CD14-positive monocyte (primary cell): ENCODE measurements at places on chromosomes 6 and 20.

GRCh38 chr20:42678895-42679294 is 510.8 kb downstream of the PTPRT start:
- no peak for DNase-seq

DNA sequence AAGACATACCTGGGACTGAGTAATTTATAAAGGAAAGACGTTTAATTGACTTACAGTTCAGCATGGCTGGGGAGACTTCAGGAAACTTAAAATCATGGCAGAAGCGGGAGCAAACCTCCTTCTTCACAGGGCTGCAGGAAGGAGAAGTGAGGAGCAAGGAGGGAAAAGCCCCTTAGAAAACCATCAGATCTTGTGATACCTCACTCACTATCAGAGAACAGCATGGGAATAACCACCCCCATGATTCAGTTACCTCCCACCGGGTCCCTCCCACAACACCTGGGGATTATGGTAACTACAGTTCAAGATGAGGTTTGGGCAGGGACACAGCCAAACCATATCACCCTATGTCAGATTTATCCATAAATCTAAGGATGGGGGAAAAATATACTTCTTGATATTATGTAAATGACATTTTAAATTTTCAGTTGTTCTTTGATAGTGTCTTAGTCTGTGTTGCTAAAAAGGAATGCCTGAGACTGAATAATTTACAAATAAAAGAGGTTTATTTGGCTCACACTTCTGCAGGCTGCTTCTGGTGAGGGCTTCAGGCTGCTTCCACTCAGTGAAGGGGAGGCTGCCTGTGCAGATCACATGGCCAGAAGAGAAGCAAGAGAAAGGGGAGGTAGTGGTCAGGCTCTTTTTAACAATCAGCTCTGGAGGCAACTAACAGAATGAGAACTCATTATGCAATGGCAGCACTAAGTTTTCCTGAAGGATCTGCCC is 1.2 kb upstream of the MCM9 start:
- no peak for DNase-seq

DNA sequence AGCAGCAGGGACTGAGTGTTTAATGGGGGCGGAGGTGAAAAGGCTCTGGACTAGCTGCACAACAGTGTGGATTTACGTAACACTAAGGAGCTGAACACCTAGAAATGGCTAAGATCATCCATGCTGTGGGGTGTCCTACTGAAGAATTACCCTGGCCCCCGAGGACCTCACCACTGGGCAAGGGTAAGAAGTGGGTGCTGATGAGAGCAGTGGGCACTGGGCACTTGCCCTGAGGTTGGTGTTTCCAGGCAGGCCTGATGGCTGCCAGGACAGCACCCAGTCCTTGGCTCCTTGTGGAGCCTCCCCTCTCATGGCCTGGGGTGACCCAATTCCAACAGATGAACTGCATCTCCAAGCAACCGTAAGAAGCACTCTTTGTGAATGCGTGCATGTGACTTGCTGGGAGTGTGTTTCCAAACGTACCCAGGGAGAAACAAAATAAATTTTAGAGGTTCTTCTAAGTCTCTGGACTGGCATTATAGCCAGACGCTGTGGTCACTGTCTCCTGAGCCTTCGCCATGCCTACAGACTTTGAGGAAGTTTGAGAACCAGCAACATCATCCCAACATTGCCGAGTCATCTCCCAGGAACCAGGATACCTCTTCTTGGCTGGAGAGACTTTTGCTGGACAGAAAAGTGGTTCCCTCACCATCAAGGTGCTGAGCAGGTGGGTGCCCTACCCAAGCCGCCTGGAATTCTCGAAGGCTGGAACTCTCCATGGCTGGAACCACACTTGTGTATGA is 245.9 kb downstream of the ERMARD start:
- DNase-seq, result peak; percentile 90

DNA sequence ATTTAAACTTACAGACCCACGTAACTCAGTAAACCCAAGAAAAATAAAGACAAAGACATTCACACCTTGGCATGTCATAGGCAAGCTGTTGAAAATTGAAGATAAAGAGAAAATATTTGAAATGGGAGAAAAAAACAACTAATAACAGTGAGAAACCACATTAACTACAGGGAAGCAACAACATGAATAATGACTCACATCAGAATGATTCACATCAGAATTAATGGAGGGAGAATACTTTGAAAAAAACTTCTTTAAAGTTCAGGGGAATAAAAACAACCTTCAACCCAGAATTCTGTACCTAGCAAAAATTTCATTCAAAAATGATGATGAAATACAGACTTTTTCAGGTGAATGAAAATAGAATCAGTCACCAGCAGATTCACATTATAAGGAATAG is 32.9 kb upstream of the SLC22A3 start:
- DNase-seq, result no peak

- no peak for DNase-seq
Observed at GRCh38 chr6:116190550-116190949, 63.3 kb downstream of the TSPYL4 start.

DNA sequence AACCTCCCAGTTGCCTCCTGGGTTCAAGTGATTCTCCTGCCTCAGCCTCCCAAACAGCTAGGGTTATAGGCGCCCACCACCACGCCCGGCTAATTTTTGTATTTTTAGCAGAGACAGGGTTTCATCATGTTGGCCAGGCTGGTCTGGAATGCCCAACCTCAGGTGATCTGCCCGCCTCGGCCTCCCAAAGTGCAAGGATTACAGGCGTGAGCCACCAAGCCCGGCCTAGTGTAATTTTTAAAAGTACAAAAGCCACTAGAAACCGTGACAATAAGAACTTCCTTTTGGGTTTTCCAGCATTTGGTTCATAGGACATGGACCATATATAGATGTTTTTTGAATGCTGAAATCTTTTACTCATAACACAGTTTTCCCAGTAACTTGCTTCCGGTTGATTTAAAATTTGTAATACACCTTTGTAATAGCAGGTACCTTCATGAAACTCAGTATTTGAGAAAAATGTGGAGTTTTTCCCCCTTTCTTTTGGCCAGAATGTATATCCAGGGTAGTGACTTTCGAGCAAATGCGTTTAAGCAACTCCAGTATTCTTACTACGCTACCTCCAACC is 467 bp downstream of the PXT1 start:
- no peak for DNase-seq

- no peak for DNase-seq
Observed at GRCh38 chr6:134642279-134642678, 307.6 kb downstream of the ALDH8A1 start.

DNA sequence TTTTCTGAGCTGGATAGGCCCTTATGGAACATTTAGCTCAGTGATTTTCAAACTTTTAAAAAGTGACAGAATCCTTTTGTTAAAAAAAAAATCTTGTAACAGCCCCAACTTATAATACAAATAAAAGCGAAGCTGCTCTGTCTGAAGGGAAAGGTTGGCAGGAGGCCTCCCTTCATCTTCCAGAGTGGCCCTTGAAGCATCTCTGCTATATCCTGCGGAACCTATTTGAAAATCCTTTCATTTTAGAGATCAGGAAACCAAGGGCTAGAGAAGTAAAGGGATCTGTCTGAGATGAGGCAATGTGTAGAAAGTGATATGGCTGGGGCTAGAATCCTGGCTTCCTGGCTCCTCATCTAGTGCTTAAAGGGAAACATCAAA is 107.8 kb downstream of the UBE3D start:
- DNase-seq, result no peak

GRCh38 chr20:23146857-23147637 is 60.9 kb upstream of the CD93 start:
- DNase-seq, result peak; percentile 39

GRCh38 chr6:116564921-116565872 is 6.1 kb upstream of the RWDD1 start:
- DNase-seq, result no peak

DNA sequence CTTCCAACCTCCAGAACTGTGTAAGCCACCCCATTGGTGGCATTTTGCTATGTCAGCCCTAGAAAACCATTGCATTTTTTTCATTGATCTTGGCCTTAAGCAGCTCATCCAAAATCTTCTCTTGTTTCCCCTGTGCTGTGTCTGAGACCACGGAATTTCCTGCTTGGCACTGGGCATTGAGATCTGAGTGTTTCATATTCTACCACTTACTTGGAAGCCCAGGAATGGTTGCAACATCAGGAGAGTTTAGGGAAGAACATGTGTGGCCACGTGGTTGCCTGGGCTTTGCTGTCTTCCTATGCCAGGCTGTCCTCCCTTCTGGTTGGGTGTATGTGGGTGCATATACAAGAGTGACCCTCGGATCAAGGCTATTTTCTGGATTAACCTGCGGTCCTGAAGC is 139.3 kb upstream of the PMEPA1 start:
- DNase-seq, result no peak

GRCh38 chr6:167665698-167666330 is 160.9 kb upstream of the AFDN start:
- no peak for DNase-seq

DNA sequence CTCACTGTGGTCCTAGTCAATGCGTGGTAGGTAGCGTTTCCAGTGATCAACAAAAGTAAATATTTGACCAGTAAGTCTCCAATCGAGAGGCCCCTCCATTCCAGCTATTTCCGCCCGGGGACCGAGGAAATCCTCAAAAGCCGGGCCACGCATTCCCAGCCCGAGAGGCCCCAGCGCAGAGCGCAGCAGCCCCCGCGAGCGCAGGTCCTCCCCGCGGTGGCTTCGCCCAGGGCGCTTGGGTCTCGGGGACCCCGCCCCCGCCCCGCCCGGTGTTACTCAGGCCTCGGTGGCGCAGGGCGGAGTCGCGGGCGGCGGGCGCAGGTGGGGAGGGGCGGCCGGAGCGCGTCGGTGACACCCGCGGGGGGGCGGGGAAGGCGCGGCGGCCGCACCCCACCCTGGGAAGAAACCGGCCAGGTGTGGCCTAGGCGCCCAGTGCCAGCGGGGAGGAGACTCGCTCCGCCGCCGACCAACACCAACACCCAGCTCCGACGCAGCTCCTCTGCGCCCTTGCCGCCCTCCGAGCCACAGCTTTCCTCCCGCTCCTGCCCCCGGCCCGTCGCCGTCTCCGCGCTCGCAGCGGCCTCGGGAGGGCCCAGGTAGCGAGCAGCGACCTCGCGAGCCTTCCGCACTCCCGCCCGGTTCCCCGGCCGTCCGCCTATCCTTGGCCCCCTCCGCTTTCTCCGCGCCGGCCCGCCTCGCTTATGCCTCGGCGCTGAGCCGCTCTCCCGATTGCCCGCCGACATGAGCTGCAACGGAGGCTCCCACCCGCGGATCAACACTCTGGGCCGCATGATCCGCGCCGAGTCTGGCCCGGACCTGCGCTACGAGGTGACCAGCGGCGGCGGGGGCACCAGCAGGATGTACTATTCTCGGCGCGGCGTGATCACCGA is at the start of gene DSP:
TSS of gene DSP (plus strand) at position 497 of the 890 bp plus-strand sequence. CDS start at position 742, 245 bp downstream.
- DNase-seq, result no peak

- no peak for DNase-seq
Observed at GRCh38 chr6:90860822-90861601, 274.1 kb upstream of the MAP3K7 start.

DNA sequence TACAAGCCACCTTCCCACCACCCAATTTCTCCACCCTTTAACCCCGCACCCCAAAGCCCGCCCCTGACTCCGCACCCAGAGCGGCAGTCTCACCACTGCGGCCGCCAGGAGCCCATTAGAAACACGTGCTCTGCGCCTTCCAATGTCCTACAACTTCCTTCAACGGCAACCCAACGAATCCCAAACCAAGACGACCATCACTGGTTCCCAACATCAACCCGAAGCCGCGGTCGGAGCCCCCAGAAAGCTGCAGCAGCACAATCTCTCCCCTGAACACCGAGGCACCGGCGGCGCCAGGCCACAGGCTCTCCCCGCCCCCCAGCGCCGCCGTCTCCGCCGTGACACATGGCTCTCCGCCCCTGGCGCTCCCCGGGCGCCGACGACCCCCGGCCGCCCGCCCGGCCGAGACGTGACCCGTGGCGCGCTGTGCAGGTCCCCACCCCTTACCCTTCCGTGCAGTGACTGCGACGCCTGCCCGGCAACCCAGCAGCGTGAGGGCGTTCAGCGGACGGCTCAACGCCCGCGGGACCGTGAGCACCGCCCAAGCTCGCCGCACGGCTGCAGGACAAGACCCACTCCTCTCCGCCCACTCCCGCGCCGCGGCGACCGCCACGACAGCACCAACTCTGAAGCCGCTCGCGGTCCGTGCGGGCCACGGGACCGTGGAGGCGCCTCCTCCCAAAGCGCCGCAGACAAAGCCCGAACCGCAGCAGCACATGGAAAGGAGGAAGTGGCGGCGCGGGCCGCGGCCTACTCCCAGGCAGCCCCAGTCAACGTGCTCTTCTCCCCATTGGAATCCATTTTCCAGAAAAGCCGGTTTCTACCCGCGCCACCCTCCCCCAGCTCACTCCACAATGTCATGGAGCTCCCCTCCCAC is 551 bp downstream of the SYNCRIP start:
- DNase-seq, result peak; percentile 79

- no peak for DNase-seq
Observed at GRCh38 chr20:57482796-57483195, 42.1 kb downstream of the CTCFL start.

GRCh38 chr6:75431379-75431778 is 62.2 kb downstream of the FILIP1 start:
- no peak for DNase-seq

- DNase-seq, result no peak
Observed at GRCh38 chr6:15500078-15500740, 162.6 kb downstream of the DTNBP1 start.

DNA sequence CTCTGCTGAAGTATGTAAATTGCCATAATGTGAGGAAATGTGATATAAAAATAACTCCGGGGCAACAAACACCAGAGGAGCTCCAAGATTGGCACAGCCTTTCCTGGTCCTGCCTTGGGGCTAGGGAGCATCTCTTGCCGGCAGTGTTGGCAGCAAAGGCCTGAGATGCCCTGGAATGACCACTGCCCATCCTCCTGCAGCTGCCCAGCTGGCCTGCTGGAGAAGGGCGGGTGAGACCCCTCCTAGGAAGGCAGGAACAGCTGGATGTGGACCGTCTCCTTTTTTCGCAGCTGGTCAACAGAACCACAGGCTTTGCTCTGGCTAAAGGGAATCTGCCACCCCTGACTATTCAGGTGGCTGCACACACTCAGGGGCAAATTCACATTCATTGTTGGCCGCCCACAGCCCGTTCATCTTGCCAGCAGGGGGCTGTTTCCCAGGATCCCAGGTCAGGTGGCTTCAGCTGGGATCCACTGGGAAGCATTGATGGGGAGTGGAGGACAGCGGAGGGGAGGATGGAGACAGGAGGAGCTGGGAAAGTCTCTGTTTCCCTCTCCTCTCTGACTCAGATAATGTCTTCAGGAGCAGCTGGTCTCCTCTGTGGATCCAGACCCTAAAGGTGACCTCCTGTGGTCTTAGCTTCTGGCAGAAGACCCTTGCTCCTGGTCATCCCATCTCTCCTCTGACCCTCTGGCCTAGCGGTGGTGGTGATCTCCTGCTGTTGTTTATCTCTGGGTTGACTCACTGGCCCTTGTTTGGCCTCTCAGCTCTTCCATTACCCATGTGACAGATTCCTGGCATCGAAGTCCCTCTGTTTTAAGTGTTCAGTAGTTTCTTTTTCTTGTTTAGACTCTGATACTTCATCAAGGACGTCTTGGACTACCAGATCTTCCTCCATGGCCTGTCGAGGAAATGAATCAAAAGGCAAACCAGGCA is 336.7 kb downstream of the DHX35 start:
- no peak for DNase-seq

GRCh38 chr6:110414669-110415068 is 706 bp downstream of the DDO start:
- no peak for DNase-seq

- DNase-seq, result peak; percentile 70
Observed at GRCh38 chr6:32623693-32624092, 13.5 kb upstream of the HLA-DQA1 start.
